ENCODE measurements at places on chromosomes 4 and X.

- DNase-seq = peak; percentile 33
Measured at GRCh38 chr4:52641854-52642563, 17.1 kb downstream of the USP46 start.

DNA sequence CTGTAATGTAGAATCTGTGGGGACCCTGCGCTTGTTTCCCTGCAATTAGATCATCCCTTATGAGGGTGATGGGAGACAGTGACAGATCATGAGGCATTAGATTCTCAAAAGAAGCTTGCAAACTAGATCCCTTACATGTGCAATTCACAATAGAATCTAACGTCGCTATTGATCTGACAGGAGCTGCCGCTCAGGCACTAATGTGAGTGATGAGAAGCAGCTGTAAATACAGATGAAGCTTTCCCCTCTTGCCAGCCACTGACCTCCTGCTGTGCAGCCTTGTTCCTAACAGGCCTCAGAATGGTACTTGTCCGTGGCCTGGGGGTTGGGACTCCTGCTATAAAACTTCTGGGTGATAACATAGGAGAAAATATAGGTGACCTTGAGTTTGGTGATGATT, 1076.8 kb downstream of the PDHA2 start:
- DNase-seq = no peak

- DNase-seq = no peak
Measured at GRCh38 chr4:3829956-3830773, 64.0 kb downstream of the ADRA2C start.

- DNase-seq = no peak
Measured at GRCh38 chr4:152974468-152975379, 38.6 kb downstream of the FHDC1 start.

- no peak for DNase-seq
Measured at GRCh38 chr4:112860830-112861690, 188.4 kb upstream of the ANK2 start.

DNA sequence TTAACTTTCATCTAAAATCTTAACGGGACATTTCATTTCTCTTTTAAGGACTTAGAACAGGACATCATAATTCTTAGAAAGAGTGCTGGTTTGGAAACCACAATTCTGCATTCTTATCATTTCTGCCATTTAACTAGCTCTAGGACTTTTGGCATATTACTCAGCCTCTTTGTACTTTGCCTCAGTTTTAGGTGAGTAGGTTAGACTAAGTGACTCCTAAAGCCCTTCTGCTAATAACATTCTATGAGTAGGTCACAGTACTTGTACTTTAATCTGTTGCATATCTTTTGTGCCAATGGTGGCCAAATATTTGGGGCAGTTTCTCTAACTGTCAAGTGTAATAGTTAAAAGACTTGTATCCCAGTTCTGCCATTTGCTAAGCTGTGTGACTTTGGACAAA, 115.4 kb upstream of the NUDT6 start:
- peak; percentile 53 for DNase-seq

DNA sequence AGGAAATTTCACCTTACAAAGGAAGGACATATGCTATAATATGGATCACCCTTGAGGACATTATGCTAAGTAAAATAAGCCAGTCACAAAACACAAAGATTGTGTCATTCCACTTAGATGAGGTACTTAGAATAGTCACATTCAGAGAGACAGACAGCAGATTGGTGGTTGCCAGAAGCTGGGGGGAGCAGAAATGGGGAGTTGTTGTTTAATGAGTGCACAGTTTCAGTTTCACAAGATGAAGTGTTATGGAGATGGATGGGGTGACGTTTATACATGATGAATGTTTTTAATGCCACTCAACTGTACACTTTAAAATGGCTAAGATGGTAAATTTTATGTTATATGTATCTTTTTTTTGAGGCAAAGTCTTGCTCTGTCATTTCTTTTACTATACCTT, 14.8 kb upstream of the SPON2 start:
- DNase-seq = no peak

DNA sequence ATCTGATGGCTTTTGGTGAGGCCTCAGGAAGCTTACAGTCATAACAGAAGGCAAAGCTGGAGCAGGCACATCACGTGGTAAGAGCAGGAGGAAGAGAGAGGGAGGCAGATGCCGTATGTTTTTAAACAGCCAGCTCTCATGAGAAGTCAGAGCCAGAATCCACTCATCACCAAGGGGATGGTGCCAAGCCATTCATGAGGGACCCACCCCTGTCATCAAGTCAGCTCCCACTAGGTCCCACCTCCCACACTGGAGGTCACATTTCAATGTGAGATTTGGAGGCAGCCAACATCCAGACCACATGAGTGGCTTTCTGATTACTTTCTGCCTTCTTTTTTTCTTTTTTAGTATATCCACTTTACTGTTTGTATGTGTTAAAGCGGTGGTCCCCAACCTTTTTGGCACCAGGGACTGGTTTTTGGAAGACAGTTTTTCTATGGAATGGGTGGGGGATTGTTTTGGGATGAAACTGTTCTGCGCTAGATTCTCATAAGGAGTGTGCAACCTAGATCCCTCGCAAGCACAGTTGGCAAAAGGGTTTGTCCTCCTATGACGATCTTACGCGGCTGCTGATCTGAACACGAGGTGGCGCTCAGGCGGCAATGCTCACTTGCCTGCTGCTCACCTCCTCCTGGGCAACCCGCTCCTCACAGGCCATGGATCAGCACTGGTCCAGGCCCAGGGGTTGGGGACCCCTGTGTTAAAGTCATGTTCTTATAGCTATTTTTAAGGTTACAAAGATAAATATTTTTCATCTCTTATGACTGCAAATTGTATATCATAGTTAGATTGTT, 61.7 kb downstream of the SLIT2 start:
- no peak for DNase-seq

- DNase-seq = no peak
Measured at GRCh38 chrX:154121207-154121606, 22.8 kb upstream of the OPN1LW start.

- no peak for DNase-seq
Measured at GRCh38 chrX:115356369-115356768, 66.9 kb downstream of the LUZP4 start.

DNA sequence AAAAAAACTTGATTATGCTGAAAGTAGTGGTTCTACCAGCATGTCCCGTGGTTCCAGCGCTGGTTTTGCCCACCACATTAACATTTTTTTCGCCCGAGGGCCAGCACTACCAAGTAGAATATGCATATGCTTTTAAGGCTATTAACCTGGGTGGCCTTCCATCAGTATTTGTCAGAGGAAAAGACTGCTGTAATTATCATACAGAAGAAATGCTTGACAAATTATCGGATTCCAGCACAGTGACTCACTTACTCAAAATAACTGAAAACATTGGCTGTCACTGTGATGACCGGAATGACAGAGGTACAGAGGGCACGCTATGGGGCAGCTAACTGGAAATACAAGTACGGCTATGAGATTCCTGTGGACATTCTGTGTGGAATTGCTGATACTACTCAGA, 34.6 kb downstream of the PRPS2 start:
- no peak for DNase-seq

DNA sequence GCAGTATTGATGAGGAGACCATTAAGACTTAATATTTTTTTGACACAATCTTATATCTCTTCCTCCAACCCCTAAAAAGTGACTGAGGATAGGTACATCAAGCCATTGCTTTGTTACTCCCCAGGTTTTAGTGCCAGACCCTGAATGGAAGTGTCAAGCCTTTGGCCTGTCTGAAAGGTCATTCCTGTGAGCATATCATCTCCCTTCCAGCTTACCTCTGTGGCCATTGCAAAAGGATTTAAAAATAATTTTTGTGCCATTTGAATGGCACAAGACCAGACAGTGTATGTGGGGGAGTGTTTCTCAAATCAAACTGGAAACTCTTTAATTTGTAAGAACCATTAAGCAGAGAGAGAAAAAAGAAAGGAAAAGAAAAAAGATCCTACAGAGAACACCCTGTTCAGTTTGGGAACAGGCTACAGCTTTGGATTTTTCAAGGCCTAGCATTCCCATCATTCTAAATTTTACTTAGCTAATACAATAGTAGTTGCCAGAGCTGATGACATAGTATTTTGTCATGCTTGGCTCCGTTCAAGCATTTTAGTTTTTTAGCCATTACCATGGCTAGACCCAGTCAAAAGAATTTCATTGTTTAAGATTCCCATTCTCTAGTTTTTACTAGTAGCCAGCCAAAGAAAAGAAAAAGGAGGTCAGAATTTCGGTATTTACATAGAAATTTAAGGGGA, 49.6 kb downstream of the HPF1 start:
- DNase-seq = peak; percentile 93

DNA sequence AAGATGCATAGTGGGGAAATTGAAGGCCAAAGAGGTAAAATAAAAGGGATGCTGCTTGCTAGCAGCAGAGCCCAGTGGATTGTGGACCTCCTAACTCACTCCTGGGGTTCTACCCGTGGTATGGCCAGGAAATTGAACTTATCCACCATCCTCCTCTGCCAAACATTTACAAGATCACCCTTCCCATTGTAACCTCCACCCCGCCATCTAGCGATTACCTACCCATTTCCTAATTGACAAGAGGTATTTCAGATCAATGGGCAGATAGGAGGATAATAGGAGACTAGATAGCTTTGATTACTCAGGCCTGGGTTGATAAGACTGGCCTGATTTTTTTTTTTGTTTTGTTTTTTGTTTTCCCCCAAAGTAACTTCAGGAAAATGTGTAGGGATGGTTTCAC, 67.8 kb downstream of the REPS2 start:
- no peak for DNase-seq

- no peak for DNase-seq
Measured at GRCh38 chr4:87849612-87850011, 16.8 kb downstream of the MEPE start.

- no peak for DNase-seq
Measured at GRCh38 chrX:43716144-43716543, 60.0 kb downstream of the MAOA start.

GRCh38 chr4:56745042-56745441, 63.9 kb upstream of the HOPX start:
- no peak for DNase-seq

GRCh38 chr4:48904101-48904500, 2.5 kb downstream of the OCIAD2 start:
- no peak for DNase-seq

GRCh38 chr4:78766650-78767049, 9.5 kb upstream of the BMP2K start:
- no peak for DNase-seq

- DNase-seq = peak; percentile 8
Measured at GRCh38 chr4:48710446-48711209, 69.5 kb downstream of the FRYL start.

- DNase-seq = no peak
Measured at GRCh38 chr4:151672996-151673395, 87.8 kb downstream of the GATB start.

GRCh38 chr4:189029976-189030504, 890.8 kb downstream of the TRIML1 start:
- no peak for DNase-seq

DNA sequence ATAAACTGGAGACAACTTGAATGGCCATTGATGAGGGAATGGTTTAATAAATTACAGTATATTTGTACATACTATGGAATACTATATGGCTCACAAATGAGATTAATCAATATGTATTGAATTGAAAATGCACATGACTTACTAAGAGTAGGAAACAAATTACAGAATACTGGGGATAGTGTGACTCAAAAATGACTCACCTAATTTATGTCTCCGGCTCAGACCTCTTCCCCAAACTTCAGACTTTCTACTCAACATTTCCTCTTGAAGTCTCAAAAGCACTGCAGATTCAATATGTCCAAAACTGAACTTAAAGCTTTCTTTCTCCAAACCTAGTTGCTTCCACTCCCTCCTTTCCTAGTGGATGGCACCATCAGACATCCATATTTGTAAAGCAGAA, 28.8 kb upstream of the GRIA3 start:
- no peak for DNase-seq

DNA sequence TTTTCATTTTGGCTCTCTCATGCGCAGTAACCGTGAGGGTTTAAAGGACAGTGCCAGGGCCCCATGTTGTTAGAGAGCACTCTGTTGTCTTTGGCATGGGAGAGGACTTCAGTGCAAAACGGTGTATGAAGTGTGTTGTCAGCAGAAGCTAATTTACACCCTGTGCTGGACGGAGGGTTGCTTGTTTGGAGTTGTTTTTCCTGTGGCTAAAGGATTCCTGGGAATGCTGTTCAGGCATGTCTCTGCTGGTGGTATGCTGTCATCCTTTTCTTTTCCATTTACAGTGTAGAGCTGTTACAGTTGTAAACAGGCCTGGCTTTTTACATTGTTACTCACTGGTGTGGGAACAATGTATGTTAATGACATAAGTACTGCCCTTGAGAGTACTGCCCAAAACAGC, 206.3 kb downstream of the CBR4 start:
- peak; percentile 77 for DNase-seq

- no peak for DNase-seq
Measured at GRCh38 chrX:120316587-120317283, 5.5 kb upstream of the TMEM255A start.

GRCh38 chrX:69290292-69290691, 125.0 kb upstream of the PJA1 start:
- no peak for DNase-seq

- no peak for DNase-seq
Measured at GRCh38 chrX:77755561-77755960, 30.5 kb downstream of the ATRX start.

- DNase-seq = no peak
Measured at GRCh38 chr4:165851256-165851655, 21.8 kb upstream of the TLL1 start.

GRCh38 chr4:1293991-1294390, 4.3 kb downstream of the MAEA start:
- peak; percentile 38 for DNase-seq

DNA sequence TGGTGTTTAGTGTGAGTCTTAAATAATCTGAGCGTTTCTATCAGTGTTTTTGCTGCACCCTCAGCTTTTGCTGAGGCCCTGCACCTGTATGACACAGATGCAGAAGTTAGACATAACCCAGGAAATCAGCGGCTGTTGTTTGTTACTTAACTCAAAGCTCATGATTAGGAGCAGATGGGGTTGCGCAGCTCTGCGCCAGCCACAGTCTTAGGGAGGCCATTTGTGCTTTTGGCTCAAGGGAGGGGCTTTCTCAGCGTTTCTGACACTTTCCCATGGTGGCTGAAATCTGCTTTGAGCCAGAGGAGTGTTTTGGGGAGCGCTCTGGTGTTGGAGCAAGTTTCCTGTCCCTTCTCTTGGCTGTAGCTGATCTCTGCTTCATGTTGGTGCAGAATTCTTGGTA, 433.8 kb downstream of the NAF1 start:
- DNase-seq = no peak

GRCh38 chr4:94430406-94430805, 21.3 kb upstream of the PDLIM5 start:
- no peak for DNase-seq

GRCh38 chrX:2516623-2517022, 15.8 kb upstream of the DHRSX start:
- no peak for DNase-seq

- DNase-seq = no peak
Measured at GRCh38 chr4:106801386-106801785, 234.7 kb downstream of the DKK2 start.

DNA sequence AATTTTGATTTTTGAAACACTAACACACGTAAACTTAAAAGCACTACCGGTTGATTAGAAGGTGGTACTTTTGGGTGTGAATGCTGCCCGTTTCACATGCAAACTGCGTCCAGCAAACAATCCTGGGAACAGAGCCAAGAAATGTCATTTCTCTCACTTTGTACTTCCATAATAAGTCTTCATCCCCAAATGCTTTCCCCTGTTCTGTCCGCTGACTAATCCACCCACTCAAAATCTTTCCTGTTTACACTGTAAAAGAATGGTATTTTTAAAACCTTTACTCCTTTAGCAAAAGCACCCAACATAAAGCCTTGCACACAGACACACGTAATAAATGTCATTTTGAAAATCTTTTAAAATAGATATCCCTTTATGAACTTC, 39.1 kb upstream of the PDLIM5 start:
- peak; percentile 83 for DNase-seq

- no peak for DNase-seq
Measured at GRCh38 chrX:26562156-26562555, 346.2 kb downstream of the MAGEB5 start.
